GM04504 (cell line): ENCODE measurements at places on chromosomes 4 and X.

GRCh38 chr4:102791318-102791835 is 30.6 kb upstream of the MANBA start:
- no peak for DNase-seq

DNA sequence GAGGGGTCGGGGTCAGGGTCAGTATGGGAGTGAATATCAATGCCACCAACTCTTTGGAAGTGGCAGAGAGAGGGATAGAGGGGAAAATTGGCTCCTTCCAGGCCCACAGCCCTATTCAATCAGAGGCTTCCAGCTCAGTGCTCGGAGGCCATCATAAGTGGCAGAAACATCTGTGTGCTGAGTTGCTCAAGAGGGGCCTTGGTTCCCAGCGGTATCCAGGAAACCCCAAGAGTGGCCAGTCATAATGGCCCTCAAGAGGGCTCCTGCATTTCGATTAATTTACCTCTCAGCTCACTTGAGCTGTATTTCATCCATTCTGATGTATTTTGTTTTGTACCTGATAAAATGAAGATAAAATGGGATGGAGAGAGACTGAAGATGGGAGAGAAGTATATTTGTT is 154.3 kb upstream of the EOLA2 start:
- DNase-seq: no peak

- no peak for DNase-seq
Observed at GRCh38 chr4:165472943-165473676, 94.3 kb downstream of the CPE start.

- no peak for DNase-seq
Observed at GRCh38 chr4:74738464-74739143, 55.7 kb downstream of the BTC start.

- DNase-seq: no peak
Observed at GRCh38 chr4:8238515-8239053, 31.0 kb upstream of the HTRA3 start.

- no peak for DNase-seq
Observed at GRCh38 chrX:118961866-118962560, 12.4 kb upstream of the LONRF3 start.
